Kidney epithelial cell (primary cell): ENCODE measurements at places on chromosomes 7 and 10. TPM values are rescaled to one million over a fixed set of nuclear protein-coding genes. Genes with fewer than 3 reads are reported as not detected.

The CHN2 gene
- total RNA-seq: 3.6 and 5.7 TPM in 2 replicates

The SLK gene
- 31.4 and 35.8 TPM in 2 replicates for total RNA-seq

The FAM25G gene
- total RNA-seq: 3.2 and 15.7 TPM in 2 replicates

The GPER1 gene
- total RNA-seq: 0.08 and 0.55 TPM in 2 replicates

The C10orf71 gene
- total RNA-seq: not detected in 2 replicates

The WAC gene
- 82.9 and 83.3 TPM in 2 replicates for total RNA-seq

The NME8 gene
- total RNA-seq: not detected in 2 replicates

The CDC14C gene
- total RNA-seq: not detected in 2 replicates

The SPOCK2 gene
- total RNA-seq: 48.8 and 53.2 TPM in 2 replicates

The COL1A2 gene
- total RNA-seq: 10.8 and 11.2 TPM in 2 replicates
